ENCODE measurements at places on chromosomes 13 and 19.

- DNase-seq, result peak; percentile 67
These were observed 14.0 kb downstream of the PLIN4 start for GRCh38 chr19:4504297-4504701.

- DNase-seq, result no peak
These were observed 31.8 kb downstream of the PIP5K1C start for GRCh38 chr19:3668331-3669081.

- DNase-seq, result no peak
These were observed 562.5 kb downstream of the GPC6 start for GRCh38 chr13:93789058-93789457.

DNA sequence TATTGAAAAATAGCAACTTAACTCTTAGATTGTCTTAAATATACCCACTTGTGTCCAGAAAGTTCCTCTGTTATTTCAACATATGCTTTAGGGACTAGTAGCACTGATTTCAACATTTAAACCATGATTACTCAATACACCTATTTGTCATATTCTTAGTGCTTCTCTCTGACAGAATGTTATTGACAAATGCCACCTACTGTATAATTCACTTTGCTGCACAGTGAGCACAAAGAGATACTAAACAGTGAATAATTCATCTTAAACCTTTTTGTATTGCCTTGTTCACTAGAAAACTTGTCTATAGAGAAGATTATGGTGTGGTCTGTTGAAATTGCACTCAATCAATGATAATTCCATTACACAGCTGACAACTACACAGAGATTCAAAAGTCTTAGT, 692.6 kb downstream of the PCDH17 start:
- DNase-seq, result no peak

- DNase-seq, result no peak
These were observed 1697.3 kb upstream of the MIR17HG start for GRCh38 chr13:89650226-89650625.

DNA sequence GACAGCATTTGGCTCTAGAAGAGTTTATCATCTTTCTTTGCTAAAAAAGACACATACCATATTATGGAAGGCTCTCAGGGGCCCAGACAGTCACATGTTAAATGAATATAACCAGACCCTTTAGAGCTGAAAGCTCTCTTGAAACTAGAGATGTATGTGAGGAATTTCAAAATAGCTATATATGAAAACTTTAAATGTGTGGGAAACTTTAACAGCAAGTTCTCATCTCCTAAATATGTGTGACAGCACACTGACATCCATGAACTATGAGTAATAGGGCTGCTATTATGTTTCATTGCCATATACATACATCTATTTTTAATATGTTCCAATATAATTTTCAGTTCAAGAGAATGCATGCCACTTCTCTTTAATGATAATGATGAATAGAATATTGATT, 509.5 kb downstream of the GPC6 start:
- DNase-seq, result no peak

All from Ammon's horn (tissue), 1 donor.